ENCODE measurements at places on chromosomes 5 and 9. TPM values are rescaled to one million over a fixed set of nuclear protein-coding genes. Genes with fewer than 3 reads are reported as not detected.

Gene RGS7BP
- not detected for total RNA-seq

DNA sequence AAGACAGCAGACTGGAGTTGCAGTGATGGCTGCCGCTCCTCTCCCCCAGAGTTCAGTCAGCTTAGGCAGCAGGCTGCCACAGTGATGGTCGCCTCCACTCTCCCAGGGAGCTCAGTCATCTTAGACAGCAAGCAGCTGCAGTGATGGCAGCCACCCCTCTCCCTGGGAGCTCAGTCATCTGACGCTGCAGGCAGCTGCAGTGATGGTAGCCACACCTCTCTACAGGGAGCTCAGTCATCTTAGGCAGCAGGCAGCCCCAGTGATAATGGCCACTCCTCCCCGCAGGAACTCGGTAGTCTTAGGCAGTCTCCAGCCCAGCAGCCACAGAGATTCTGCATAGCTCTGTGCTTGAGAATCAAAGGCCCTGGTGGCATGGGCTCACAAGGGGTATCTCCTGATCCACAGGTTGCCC lies 582.7 kb downstream of the DTWD2 start:
- peak; percentile 2 for DNase-seq

Gene FGF1
- total RNA-seq, result not detected

Gene FAM169A
- total RNA-seq, result 14.4 TPM

Gene HSPB3
- 0.54 TPM for total RNA-seq

GRCh38 chr9:69431203-69431602 lies 106.2 kb downstream of the ENTREP1 start:
- no peak for DNase-seq

- no peak for DNase-seq
These were observed 30.5 kb downstream of the DNAH5 start for GRCh38 chr5:13913962-13914361.

Gene PLPPR1
- total RNA-seq, result not detected

DNA sequence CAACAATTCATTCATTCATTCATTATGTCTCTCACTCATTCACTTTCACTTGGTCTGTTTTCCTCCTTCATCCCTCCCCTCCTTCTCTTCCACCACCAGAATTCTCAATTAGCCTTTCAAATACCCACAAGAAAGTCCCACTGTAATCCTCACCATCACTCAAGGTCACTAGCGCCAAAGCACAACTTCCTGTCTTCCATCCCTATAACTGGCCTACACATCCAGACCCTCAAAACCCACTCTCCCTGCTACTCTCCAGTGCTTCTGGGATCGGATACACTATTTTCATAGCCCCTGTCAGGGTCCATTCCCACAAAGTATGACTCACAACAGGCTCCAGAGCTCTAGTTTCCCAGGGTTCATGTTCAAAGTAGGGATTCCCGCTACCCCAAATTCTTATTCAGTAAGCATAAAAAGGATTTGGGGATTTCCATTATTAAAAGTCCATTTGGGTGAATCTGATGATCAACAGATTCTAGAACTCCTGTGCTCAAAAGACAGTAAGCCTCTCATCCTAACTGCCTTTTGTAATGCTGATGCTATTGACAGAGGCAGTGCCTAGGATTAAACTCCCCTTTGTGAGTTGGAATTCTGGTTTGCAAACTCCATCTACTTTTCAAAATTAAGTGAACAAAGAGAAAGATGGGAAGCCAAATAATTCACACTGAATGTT lies 250.9 kb downstream of the SEMA5A start:
- no peak for DNase-seq

DNA sequence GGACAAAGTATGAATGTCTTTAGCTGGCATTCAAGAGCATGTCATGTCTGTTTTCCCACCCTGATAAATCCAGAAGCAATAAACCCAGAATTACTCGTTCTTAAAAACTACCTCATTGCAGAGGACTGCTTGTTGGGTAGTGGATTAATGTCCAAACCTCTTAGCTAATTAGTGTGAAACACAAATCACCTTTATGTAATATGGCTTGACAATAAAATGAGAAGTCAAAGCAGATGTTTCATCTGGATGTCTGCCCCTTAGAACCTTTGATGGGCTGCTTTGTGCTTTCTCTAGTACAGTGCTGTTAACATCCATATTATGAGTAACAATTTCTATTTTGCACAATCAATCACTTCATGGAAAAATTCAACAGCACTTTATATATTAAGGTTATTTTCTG lies 149.1 kb upstream of the TUT7 start:
- no peak for DNase-seq

- DNase-seq, result no peak
These were observed 32.1 kb upstream of the ADRB2 start for GRCh38 chr5:148794275-148794674.

GRCh38 chr5:107402434-107403227 lies 268.1 kb downstream of the EFNA5 start:
- DNase-seq, result no peak

GRCh38 chr9:20219437-20219836 lies 402.9 kb downstream of the MLLT3 start:
- no peak for DNase-seq

DNA sequence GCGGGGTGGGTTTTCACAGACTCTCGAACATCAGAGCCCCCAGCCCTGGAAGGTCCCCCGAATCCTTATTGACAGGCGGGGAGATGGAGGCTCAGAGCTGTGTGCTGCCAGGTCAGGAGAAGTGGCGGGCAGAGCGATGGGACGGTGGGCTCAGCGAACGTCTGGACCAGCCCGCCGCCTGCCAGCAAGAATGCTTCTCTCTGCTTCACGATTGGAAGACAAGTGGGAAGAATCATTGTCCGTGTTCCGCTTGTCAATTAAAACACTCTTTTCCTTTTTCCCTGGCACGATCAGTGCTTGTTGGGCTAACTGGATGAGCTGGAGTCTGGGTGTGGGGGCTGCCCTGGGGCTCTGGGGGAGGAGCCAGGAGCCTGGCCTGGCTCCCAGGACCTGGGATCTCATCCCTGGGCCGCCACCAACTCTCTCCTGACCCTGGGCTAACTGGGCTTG lies 1.6 kb downstream of the COL5A1 start:
- DNase-seq, result no peak

DNA sequence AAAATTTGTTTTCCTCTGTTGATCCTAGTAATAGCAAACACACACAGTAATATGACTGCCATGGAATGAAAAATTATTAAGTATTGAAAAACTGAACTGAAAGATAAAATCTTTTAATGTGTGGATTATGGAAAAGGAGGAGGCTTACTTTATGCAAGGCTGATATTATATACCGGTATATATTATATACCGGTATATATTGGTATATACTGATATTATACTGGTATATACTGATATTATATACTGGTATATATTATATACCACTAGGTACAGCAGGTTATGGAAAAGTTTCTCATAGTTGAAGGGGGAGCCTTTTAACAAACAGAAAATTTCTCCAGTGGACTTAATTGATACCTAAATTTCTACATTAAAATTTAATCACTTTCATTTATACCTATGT lies 181.4 kb downstream of the SH3GL2 start:
- DNase-seq, result no peak

GRCh38 chr5:129379406-129379805 lies 80.7 kb upstream of the ADAMTS19 start:
- no peak for DNase-seq

Gene CEL
- total RNA-seq, result 1.9 TPM

Measured in Caco-2 (cell line).